ENCODE measurements at places on chromosomes 4 and X.

- DNase-seq, result no peak
These were observed 146.5 kb downstream of the RBM47 start for GRCh38 chr4:40482985-40483647.

- no peak for DNase-seq
These were observed 223.1 kb downstream of the UNC5C start for GRCh38 chr4:95325665-95326064.

DNA sequence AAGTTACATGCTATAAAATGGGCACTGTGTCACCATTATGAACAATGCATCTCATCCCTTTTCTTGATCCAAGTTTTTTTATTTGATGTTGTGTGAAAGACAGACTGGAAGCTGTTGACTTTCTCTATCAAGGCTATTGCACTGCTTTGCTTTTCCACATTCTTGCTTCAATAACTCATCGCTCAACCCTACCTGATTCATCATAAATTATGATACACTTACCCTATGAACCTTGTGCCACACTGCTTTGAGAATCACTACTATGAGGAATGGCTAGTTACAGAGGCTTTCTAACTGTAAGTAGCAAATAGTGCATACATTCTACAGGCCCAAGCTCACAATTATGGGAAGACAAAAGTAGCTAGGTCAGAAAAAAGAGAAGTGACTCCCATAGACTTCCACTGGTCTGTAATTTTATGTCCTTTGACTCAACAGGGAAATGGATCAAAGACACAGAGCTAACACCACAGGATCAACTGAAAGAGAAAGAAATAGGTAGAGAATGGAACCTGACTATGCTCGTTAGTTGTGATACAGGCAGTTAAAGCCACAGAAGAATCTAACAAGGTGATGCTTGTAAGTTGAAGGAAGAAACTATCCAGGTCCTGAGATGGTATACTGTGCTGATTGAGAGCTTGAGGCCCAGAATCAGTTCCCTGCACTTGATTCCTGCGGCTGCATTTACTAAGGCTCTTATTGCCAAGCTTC lies 163.5 kb downstream of the PPP3CA start:
- DNase-seq, result no peak

DNA sequence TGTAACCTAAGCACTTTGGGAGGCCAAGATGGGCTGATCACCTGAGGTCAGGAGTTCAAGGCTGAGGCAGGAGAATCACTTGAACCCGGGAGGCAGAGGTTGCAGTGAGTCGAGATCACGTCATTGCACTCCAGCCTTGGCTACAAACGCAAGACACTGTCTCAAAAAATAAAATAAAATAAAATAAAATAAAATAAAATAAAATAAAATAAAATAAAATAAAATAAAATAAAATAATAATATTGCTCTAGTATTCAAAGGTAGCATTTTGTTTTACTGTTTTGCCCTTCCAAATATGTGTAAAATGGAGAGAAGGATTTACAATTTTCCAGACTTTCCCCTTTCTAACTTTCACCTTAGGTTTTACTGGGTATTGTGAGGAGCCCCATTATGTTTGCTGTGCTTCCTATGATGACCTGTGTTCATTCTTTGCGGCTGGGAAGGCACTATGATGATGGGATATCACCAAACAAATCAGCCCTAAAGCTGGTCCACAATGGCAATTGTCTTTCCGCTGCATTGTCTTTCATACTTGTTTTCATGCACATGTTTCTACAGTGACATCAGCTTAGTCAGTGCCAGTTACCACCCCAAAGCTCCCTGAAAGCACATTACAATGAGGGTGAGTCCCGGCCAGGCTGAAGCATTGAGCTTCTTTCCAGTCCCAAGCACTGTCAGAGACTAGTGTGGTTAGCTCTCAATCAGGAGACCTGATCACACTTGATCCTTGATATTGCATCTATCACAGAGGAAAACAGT lies 50.8 kb downstream of the DTHD1 start:
- no peak for DNase-seq

GRCh38 chr4:157443537-157443936 lies 223.0 kb downstream of the GRIA2 start:
- no peak for DNase-seq

- no peak for DNase-seq
These were observed 95.0 kb downstream of the DGKK start for GRCh38 chrX:50375481-50376267.

- no peak for DNase-seq
These were observed 84.9 kb downstream of the DMD start for GRCh38 chrX:33126469-33126868.

DNA sequence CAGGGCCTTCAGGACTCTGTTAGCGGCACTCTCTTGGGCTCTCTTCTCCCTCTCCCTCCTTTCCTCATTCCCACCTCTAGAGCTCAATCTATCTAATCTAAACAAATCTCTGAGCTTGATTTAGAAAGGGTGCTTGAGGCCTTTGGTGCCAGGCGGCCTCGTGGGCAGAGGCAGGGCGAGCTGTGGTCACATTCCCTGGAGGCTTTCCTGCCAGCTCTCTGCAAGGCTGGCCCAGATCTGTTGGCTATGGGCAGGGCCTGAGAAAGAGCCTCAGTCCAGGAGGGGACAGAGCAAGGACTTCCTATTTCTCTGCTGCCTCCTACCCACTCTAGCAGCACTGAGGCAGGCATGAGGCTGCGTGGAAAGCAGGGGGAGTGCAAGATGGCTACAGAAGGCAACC lies 38.6 kb downstream of the PJA1 start:
- DNase-seq, result no peak

- DNase-seq, result no peak
These were observed 36.4 kb upstream of the HPRT1 start for GRCh38 chrX:134423606-134424005.

DNA sequence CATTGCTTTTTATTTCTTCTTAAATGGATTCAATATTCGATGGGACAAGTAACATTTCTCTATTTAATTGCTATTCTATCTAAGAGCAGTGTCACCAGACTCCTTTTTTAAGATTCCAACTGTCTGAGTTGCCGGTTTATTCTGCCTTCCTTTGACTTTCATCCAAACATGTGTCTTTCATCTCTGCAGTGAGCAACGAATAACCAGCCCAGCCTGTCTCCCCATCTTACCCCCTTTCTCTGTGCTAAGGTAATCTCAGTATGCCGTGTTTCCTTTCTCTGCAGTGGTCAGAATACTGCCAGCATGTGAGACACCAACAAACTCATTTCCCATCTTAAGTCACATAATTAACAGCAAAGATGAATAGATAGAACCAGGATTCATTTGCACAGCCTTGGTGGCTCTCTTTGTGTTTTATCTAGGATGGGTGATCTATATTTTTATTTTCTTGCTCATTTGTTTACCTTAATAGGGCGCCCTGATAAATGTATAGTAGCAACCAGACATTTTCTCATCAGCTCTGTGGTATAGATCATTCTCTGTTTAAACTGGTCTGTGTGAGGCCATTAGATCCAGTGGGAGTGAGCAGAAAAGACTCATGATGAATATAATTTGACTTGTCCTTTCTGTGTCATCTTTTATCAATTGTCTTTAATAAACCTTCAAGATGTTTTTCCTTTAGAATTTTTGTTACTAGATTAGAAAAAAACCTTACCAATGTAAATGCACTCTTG lies 394.8 kb upstream of the IGFBP7 start:
- DNase-seq, result no peak

- no peak for DNase-seq
These were observed 4.1 kb upstream of the MANBA start for GRCh38 chr4:102764901-102765300.

- DNase-seq, result no peak
These were observed 81.6 kb downstream of the FBXO8 start for GRCh38 chr4:174201871-174202270.

- no peak for DNase-seq
These were observed 2.2 kb upstream of the NKX1-1 start for GRCh38 chr4:1408418-1408817.

GRCh38 chrX:69136546-69137331 lies 28.5 kb downstream of the PJA1 start:
- no peak for DNase-seq

GRCh38 chr4:14338585-14339265 lies 663.6 kb upstream of the CPEB2 start:
- DNase-seq, result no peak

GRCh38 chrX:109974906-109975655 lies 27.8 kb upstream of the TMEM164 start:
- no peak for DNase-seq

DNA sequence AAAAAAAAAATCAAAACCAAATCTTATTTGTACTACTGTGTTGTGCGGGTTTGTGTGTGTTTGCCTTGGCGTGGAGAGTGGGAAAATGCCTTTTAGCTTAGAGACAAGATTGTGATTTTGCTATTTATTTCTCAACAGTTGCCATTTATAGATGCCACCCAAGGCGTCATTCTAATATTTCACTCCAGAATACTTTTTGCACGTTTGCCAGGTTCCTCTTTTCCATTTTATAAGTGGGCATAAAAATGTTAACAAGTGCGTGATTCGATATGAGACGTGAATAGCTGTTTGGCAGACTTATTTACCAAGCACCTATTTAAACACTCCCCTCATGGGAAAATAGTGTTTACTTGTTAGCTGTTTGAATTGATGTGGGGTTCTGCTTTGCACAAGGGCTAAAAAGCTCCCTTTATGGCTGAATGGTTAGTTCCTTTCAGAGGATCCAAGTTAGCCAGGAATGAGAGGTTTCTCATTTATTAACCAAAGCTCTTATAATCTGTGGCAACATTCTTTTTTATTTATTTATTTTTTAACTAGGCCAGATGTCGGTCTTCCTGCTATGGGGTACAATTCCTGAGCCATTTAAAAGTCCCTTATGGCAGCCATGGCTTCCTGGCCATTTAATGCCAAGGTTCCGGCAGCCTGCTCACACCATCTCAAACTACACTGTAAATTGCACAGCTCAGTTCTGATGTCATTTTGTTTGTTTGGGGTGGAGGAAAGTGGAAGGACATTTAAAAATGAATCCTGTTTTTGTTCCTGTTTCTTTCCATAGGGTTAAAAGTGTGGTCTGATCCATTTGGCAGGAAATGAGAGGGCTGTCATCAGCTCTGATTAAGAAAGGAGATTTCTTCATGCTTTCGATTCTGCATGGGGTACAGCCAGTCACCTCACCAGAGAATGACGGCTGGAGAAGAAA lies 14.6 kb downstream of the SMIM20 start:
- no peak for DNase-seq

- DNase-seq, result no peak
These were observed 839 bp downstream of the QDPR start for GRCh38 chr4:17511051-17511450.

DNA sequence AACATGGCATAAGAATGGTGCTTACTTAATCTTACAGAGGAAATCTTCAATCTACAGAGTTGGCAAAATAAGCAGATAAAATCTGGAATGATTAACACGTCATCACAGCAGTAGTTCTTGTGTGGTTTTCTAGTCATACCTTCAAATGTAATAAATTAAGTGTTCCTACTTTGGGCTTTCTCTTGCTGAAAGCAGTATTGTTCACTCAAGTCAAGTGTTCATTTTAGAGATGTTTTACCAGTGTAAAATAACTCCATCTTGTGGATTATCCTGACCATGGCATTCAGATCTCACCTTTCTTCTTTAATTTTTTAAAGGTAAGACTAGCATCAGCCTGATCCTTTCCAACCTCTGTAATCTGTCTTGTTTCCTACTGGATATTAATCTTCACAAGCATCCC lies 72.9 kb downstream of the ADAMTS3 start:
- DNase-seq, result no peak

DNA sequence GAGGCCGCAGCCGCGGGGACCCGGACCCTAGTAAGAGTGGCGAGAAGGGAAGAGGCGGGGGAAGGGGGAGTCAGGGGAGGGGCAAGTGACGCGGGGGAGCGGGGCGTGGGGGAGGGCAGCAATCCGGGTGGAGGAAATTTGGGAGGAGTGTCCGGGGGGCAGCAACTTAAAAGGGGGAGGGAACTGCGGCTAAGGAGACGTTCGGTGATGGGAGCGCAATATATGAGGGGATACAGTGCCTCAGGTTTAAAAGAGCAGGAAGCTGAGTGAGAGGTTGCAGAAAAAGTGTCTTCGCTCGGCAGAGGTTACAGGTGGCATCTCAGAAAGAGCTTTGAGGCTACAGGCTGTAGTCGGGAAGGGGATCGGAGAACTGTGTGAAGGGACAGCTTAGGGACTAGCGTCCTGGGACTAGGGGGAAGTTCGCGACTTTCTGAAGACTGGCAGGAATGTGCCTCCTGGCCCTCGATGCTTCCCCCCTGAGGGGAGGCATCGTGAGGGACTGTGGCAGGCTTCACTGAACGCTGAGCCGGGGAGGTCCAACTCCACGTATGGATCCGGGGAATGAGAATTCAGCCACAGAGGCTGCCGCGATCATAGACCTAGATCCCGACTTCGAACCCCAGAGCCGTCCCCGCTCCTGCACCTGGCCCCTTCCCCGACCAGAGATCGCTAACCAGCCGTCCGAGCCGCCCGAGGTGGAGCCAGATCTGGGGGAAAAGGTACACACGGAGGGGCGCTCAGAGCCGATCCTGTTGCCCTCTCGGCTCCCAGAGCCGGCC lies 519 bp downstream of the FOXO4 start:
- DNase-seq, result no peak

DNA sequence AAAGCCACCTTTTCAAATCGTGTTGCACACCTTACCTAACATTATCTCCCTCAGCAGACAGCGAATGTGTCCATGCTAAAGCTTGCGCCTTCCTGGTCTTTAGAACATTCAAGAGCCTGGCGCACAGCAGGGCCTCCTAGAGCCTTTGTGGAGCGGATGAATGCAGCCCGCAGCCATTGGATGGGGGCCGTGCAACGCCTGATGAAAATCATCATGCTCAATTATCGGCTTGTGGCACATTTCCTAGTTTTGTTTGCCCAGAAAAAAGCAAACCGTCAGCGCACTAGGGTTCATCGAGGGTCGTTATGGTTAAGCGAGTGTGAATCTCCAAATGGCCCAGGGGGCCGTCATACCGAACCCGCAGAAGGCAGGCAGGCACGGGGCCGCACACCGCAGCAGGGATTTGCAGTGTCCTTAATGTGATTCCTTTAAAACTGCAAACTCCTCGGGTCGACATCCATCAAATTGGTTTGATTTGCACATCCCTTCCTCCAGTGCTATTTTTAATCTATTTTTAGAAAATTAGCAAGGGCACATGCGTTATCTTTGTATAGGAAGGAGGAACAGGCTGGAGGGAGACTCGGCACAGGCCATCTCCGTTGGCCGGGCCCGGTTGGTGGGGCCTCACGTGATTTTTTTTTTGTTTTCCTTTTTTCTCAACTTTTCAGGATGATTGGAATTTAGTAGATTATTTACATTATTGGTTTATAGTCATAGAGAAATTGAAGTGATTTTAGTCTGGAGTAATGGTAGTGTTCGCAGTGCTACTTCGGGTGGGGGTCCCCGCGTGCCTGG lies 53.1 kb downstream of the ABLIM2 start:
- no peak for DNase-seq
